Camera-type eye (tissue), 1 donor: ENCODE measurements at places on chromosomes 1 and 21. TPM values are rescaled to one million over a fixed set of nuclear protein-coding genes. Genes with fewer than 3 reads are reported as not detected.

The DIO1 gene
- total RNA-seq, result not detected

The OR6N2 gene
- total RNA-seq, result not detected

The PRCC gene
- total RNA-seq, result 34.5 TPM

The DMRTA2 gene
- total RNA-seq, result 3.1 TPM

The KRTAP19-1 gene
- total RNA-seq, result not detected
